ENCODE measurements at places on chromosomes 12 and 14. TPM values are rescaled to one million over a fixed set of nuclear protein-coding genes. Genes with fewer than 3 reads are reported as not detected.

GRCh38 chr12:6788972-6789924 is at the start of gene CD4:
Gene CD4 (plus strand): TSS chr12:6789528. CDS start chr12:6800139, 10,611 bp downstream.
- no peak for DNase-seq

- no peak for DNase-seq
These were observed 445.5 kb downstream of the EGLN3 start for GRCh38 chr14:33505266-33505962.

Gene GLI1
- 2.3 TPM for total RNA-seq

Gene CLEC2B
- not detected for total RNA-seq

Gene SUDS3
- 32.5 TPM for total RNA-seq

Measured in glutamatergic neuron (in vitro differentiated cells).